ENCODE measurements at places on chromosomes 1 and 21.

DNA sequence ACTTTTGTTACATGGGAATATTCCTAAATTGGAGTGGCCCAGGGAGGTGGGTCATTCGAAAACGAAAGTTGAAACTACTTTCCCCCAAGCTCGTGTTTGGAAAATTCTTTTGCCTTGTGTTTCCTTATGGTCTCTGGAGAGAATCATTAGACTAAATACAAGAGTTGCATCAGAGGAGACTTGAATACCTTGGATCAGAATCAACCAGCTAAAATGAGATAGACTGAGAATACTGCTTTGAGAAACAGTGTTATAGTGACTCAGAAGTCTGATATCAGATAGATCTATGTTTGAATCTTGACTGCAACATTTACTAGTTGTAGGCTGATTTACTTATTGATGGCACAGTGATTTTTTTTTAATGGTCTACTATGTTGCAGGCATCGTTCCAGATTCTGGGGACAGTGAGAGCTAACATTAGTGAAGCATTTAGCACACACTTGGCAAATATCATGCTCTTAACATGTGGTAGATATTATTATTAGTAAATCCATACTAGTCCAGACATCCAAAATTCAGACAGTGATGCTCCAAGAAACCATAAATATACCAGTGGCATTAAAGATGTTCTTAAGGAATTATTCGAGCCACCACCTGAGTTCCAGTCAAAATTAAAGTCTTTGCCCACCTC lies 12.9 kb upstream of the ACTN2 start:
- DNase-seq: no peak

GRCh38 chr1:65049941-65050713 lies 83.8 kb upstream of the JAK1 start:
- peak; percentile 36 for DNase-seq

GRCh38 chr1:110616587-110616986 lies 10.4 kb upstream of the KCNA2 start:
- DNase-seq: no peak

DNA sequence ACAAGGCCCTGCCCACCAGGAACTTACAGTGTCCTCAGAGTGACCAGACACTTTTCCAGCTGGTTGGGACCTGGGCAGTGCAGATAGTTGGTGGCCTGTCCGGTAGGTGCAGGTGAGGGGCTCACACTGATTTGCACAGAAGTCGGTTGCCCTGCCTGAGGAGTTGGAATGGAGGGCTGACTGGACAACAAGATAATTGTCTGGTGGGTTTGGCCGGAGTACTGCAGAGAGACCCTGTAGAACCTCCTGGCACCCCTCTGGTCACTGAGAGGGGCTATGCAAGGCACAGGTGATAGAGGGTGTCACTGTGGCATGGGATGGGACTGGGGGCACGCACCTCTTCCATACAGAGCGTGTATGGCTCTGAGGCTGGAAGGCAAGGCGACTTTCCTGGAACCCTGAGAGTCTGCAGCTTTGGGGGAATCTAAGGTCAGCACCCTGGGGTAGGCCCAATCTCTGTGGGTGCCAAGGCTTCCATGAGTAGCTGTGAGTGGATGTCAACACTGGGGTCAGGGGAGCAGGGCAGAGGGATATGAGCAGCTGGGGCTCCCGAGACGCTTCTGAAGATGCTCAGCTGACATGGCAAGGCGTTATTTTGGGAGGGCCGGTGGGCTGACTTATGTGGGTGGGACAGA lies 7.6 kb upstream of the PLA2G2D start:
- no peak for DNase-seq

DNA sequence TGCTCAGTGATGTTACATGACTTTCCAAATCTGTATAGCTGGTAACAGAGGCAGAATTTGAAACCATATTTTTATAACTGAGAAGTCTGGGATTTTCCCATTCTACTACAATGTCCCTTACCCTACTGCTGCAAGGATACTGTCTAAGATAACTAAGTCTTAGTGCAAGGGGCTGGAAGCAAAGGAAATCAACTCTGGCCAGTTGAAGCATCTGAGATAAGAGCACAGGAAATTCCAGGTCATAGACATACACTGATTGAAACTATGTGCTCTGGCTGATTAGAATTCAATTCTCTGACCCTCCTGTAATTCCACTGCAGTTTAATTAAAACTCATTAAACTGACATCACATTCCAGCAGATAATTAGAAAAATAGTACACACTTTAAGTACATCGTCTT lies 267.7 kb upstream of the C1orf87 start:
- DNase-seq: no peak

DNA sequence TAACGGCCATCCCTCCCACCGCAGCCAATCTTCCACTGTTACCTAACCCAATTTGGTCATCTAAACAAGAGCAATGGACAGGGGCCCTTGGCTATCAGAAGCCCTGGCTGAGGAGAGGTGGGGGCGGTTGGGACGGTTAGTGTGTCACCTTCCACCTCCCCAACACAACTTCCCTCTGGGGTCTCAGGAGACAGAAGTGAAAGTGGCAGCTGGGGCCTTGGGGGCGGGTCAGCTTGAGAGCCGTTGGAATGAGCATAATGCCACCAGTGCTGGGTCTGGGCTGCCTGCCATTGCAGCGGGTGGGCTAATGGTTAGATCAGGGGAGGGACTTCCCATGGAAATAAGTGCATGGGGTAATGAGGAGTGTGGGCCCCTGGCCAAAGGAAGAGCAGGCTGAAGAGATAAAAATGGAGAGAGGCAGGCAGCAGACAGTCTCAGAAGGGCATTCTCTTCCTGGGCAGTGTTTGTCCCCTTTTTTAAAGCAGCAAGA lies 7.9 kb downstream of the MEF2D start:
- no peak for DNase-seq

- no peak for DNase-seq
Measured at GRCh38 chr1:34303218-34303617, 126.5 kb downstream of the C1orf94 start.

GRCh38 chr1:24009406-24009805 lies 29.3 kb upstream of the SRSF10 start:
- no peak for DNase-seq

GRCh38 chr1:111204201-111204982 lies 3.9 kb upstream of the DENND2D start:
- DNase-seq: peak; percentile 72

DNA sequence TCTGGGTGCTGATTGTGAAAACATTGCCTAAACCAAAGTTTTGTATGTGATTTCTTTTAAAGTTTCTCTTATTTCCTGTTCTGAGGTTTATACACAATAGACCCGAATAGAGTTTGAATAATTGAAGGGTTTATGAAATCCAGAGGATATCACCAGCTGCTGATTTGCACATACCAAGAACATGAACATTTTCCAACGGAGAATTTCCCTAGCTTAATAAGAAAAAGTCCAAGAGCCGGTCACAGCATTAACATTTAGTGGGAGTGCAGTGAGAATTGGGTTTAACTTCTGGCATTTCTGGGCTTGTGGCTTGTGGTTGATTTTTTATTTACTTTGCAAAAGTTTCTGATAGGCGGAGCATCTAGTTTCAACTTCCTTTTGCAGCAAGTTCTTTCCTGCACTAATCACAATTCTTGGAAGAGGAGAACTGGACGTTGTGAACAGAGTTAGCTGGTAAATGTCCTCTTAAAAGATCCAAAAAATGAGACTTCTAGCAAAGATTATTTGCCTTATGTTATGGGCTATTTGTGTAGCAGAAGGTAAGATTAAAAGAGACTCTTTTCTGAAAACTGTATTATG lies at the start of gene CFH:
CFH (plus strand) TSS at position 407 of the 579 bp plus-strand sequence; CDS start at position 482, 75 bp downstream.
- DNase-seq: peak; percentile 31

DNA sequence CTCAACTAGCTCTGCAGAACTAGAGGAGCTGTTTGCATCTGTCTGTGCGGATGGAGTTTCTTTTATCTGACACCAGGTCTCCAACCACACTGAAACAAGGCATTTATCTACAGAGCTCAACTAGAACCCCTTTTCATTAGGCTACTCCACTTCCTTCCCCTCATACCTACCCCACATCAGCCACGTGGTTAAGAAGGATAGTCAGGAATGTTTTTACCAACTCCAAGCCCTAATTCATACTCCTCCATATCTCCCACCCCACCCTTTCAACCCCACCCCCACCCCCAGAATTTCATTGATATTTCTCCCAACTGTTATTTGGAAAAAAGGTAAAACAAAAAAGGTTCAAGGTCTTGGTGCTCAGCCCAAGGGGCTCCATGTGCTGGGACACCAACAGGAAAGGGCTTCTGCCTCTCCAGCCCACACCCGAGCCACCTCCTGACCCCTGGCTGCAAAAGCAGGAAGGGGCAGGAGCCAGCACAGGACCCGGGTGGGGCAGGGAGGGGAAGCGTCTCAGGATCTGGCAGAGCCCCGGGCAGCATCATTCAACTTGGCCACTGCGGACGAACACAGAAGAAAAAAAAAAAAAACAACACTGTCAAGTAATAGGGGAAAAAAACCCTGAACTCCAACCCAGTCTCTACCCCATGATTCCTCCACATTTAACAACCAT lies 7.0 kb downstream of the ENSA start:
- DNase-seq: no peak

- DNase-seq: peak; percentile 77
Measured at GRCh38 chr1:8545078-8545477, 227.2 kb downstream of the SLC45A1 start.

DNA sequence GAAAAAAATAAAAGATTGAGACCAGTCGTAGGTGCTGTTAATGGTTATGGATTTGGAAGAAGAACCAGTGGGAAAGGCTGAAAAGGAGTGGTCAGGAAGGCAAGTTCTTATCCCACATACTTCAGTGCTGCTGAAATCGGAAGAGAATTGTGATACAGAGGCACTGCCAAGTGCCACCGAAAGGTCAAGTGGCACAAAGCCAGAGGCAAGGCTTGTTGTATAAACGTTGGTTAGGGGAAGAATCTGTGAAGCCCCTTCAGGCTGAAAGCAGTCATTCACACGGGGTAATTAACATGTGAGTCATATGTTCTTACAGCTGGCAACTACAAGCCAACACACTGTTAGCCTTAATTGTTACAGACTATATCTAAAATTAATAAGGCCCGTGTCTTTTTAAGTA lies 48.8 kb downstream of the ZBTB40 start:
- DNase-seq: no peak
